ENCODE measurements at places on chromosomes 5 and 9. TPM values are rescaled to one million over a fixed set of nuclear protein-coding genes. Genes with fewer than 3 reads are reported as not detected.

GRCh38 chr9:118367383-118367782, 663.2 kb downstream of the TLR4 start:
- DNase-seq: no peak

DNA sequence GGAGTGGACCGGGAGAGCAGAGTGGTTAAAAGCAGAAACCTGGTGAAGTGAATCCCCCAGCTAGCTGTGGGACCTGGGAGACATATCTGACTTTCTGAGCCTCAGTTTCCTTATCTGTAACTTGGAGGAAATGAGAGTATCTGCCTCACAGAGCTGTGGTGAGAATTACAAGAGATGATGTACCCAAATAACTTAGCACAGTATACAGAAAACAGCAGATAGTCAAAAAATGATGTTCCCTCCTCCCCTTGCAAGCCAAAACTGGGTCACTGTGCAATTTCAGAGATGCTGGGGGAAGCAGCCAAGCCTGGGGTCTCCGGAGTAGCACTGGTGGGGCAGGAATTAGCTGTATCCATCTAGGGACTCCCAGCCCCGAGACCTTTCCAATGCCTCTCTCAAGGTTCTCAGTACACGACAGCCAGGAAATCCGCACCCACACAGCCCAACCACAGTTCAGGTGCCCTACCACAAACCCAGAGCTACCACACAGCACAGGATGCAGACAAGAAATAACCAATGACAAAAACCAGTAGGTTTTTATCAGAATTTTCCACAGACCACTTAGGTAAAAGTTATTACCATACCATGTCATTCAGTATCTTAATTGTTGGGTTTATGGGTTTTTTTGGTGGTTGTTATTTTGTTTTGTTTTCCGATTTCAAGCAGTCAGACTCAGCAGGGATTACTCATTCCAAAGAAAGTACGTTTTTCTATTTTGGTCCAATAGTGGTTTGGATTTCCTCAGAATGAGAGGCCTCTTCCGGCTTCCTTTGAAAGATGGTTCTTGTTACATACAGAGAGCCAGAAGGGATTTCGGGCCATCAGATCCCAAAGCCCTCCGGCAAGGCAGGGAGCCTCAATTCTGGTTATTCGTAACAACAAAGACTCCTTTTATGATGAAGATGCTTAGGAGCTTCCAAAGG, 4.9 kb upstream of the HRH2 start:
- no peak for DNase-seq

DNA sequence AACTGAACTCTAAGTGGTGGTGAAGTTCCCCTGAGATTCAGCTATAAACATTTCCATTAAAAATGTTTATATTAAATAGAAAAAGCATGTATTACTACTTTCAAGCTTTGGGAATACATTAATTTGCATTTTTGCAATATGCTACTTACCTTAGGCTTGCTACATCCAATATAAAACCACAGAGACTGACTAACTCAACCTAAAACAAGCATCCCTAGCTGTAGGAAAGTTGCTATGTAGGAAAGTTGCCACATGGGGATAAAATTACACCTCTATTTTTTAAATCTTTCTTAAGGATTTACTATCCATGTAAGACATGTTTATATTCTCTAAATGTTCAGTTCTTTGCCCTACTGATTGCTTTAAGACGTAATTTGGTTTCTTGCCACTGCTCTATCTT, 12.8 kb downstream of the SCAMP1 start:
- DNase-seq: no peak

DNA sequence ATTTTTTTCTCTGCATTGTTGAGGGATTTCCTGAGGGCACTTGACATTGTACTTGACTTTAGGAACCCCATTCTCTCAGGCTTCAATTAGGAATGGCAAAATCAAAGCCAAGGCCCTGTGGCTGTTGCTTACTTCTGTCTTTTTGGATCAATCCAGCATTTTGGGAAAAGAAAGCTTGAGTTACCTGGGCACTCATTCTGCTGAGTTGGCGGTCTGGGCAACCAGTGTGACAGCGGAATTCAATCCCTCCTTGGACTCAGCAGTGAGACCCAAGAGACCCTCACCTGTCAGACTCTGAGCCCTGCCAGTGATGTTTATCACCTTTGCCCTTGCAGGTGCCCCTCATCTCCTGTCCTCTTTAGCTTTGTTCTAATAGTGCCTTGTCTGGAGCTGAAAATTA, 225.3 kb downstream of the PAPPA start:
- no peak for DNase-seq

- DNase-seq: peak; percentile 60
Measured at GRCh38 chr9:111691672-111692329, 30.4 kb downstream of the GNG10 start.

- no peak for DNase-seq
Measured at GRCh38 chr9:70510157-70510770, 95.8 kb upstream of the KLF9 start.

DNA sequence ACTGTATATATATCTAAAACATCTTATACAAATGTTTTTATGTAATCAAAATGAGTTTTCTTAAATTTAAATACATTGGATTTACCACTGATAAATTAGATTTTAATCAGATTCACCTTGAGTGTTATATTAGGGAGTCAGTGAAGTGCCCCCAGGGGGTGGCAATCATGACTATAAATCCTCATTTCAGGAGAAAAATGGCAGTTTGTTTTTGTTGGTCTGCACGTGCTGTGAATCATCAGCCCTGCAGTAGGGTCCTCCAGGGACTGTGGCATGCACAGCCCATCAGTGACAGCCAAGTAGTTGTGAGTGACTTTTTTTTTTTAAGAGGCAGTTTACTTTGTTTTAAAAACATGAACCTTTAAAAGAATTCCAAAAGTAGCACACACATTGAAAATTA, 65.2 kb downstream of the ZSWIM6 start:
- DNase-seq: peak; percentile 43

GRCh38 chr5:89211836-89212235, 328.9 kb upstream of the MEF2C start:
- peak; percentile 91 for DNase-seq

Gene CACNA1B
- total RNA-seq: not detected

- no peak for DNase-seq
Measured at GRCh38 chr9:116797276-116797675, 110.2 kb downstream of the TRIM32 start.

DNA sequence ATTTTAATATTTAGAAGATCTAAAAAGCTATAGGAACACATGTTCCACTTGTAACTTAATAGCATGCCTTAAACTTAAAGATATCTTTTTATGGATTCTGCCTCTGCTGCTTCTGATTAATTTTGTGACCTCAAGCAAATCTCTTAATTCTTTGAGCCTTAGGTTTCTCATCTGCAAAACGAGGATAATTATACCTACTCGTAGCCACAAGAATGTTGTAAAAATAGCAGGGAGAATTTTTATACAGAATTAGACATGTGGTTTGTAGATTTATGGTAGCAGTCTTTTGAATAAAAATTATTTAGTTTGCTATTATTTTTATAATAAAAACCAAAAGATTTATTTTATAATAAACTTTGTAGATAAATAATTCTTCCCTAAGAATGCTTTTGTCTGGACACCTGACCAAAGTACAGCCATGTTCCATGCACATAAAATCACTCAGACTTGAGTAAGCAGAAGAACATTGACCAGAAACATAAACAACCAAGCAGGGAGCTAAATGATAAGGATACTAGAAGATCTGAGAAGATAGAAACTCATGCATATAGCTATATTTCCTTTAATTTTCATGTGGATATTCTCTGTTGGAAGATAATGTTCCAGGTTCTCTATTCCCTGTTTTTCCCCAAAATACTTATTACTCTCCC, 18.5 kb downstream of the C9orf85 start:
- peak; percentile 33 for DNase-seq

- no peak for DNase-seq
Measured at GRCh38 chr9:12185856-12186255, 507.3 kb upstream of the TYRP1 start.

Gene SET
- total RNA-seq: 528 TPM

DNA sequence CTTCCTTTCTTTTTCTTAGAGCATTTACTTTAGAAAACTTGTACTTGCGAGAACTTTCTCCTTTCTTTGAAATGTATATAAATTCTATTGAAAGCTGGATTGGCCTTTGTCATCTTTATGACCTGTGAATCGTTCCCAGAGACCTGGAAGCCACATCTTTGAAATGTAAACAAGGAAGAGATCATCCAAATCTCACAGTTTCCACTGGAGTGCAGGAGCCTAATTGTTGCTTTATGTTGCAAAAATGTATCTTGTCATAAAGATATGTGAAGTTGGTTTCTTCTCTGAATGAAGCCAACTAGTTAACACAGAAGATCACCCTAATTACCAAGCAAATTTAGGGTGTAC, 1101.8 kb downstream of the TAF11L14 start:
- no peak for DNase-seq

- DNase-seq: peak; percentile 8
Measured at GRCh38 chr5:101977729-101978345, 318.2 kb downstream of the SLCO4C1 start.

DNA sequence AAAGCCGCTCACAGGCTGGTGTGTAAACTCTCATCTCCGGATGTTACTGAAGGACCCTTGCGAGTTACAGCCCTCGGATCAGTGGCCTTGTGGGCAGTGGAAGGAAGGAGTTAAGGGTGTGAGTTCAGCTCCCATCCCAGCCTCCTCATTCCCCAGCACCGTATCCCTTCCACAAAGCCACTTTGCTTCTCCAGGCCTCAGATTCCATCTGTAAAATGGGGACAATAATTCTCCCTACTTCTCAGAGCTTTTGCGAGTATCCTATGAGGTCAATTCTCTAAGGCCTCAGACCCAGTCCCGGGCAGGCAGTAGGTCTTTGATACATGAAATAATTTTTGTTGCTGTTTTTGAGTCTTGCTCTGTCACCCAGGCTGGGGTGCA, 141.3 kb downstream of the C9orf50 start:
- no peak for DNase-seq

GRCh38 chr9:98903961-98904411, 39.7 kb upstream of the COL15A1 start:
- DNase-seq: no peak

GRCh38 chr5:146725025-146725424, 153.5 kb downstream of the PPP2R2B start:
- peak; percentile 19 for DNase-seq

DNA sequence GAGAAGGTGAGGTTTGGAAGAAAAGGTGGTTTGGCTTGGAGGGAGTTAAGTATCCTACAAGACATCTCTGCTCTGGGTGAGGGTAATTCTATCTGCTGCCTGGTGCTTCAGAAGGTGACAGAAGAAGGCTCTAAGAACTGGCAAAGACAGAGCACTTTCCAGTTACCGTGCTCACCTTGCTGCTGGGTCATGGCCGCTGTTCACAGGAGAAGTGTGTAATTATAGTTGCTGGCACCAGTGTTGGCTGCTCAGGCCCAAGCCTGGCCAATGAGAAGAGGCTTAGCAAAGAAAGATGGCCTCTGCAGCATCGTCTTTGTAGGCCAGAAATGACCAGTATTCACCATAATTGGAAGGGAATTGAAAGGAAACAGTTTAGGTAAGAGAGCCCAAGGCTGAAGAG, 37.9 kb upstream of the KLF9 start:
- DNase-seq: no peak

Gene WDR70
- 26.5 TPM for total RNA-seq

DNA sequence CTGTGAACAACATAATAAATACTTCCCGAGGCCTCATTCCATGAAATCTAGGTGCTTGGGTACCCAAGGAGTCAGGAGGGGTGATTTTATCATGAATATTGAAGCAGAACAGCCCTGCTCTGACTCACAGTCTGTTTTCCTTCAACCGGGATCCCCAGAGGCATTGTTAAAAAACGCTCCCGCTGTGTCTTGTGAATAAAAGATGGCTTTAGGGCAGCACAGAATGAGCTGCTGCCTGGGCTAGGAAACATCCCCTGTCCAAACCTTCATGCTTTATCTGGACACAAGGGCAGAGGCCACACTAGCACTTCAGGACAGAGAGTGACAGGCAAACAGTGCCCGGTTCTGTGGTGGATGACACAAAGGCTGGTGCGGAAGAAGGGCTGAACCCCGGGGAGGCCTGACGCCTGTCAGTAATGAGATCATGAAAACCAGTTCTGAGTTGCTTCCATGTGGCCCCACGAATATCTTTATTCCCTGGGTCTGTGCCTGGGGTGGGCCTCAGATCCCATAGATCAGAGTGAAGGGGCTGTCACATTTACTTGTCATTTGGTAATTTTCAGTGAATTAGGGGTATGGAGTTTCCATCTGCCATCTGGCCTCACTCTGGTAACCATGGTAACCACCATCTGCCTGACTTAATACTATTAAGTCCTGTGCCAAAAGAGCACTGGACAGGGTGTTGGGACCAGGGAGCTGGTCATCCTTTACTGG, 2.6 kb downstream of the IGFBPL1 start:
- peak; percentile 58 for DNase-seq

- DNase-seq: peak; percentile 61
Measured at GRCh38 chr5:93995126-93995621, 253.8 kb upstream of the POU5F2 start.

DNA sequence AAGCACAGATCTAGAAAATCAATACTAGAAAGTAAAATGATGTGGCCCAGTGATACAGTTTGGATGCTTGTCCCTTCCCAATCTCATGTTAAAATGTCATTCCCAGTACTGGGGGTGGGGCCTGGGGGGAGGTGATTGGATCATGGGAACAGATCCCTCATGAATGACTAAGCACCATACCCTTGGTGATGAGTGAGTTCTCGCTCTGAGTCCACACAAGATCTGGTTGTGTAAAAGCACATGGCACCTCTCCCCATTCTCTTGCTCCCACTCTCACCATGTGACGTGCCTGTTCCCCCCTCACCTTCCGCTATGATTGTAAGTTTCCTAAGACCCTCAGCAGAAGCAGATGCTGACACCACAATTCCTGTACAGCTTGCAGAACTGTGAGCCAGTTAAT, 234.2 kb upstream of the CDH6 start:
- DNase-seq: no peak
